ENCODE measurements at places on chromosomes 5 and 9.

GRCh38 chr9:136714096-136714892 is 1.9 kb downstream of the DIPK1B start:
- DNase-seq = no peak

- DNase-seq = no peak
Observed at GRCh38 chr5:131084436-131084835, 80.6 kb downstream of the HINT1 start.

GRCh38 chr5:169301986-169302385 is 1.0 kb upstream of the SLIT3 start:
- DNase-seq = no peak

DNA sequence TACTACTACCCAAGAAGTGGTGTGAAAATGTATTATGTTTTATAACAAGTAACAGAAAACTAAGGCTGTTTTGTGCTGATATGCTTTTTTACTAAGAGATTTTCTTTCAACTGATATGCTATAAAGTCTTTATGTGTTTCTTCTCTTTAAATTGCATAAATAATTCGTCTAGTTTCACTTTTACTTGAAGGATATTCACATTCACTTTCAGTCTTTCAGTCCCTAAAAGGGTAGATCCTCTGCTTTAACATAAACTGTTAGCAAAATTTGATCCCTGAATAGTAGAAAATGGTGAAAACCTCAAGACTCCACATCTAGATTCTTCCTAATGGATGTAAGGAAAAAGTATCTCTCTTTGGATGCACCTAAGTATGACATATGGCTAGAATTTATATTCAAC is 69.0 kb upstream of the FST start:
- no peak for DNase-seq

DNA sequence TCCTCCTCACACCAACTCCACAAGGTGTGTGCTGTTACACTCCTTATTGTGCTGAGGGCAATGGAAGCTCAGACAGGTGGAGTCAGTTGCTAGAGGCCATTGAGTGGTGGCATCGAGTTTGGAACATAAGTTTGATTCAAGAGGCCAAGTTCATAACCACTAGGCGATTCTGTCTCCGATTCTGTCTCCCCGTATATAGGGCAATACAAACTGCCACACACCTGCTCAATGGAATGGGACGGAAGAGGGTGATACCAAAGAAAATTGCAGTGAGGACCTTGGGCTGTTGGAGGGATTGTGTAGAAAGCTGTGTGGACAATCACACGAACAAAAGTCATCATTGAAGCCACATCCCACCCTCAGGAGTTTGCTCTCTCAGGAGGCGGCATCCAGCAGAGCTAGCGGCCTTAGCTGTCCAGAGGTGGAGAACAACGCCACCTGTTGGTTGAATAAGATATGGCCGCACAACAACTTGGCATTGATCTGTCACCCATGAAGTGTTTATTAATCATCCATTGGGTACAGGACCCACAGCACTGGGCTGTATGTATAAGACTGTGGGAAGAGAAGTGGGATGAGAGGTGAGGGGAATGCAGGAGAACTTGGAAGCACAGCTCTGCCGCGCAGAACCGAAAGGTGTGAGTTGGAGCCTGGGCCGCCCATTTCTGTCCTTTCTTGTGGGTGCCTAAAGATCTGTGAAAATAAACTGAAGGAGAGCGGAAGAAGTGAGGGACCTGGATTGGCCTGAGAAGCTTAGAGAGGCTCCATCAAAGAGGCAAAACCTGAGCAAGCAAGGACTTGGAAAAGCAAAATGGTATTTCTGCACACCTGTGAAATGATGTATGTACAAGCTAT is 16.1 kb upstream of the NEUROG1 start:
- no peak for DNase-seq

GRCh38 chr9:114261026-114261425 is 61.9 kb upstream of the ORM1 start:
- DNase-seq = no peak

DNA sequence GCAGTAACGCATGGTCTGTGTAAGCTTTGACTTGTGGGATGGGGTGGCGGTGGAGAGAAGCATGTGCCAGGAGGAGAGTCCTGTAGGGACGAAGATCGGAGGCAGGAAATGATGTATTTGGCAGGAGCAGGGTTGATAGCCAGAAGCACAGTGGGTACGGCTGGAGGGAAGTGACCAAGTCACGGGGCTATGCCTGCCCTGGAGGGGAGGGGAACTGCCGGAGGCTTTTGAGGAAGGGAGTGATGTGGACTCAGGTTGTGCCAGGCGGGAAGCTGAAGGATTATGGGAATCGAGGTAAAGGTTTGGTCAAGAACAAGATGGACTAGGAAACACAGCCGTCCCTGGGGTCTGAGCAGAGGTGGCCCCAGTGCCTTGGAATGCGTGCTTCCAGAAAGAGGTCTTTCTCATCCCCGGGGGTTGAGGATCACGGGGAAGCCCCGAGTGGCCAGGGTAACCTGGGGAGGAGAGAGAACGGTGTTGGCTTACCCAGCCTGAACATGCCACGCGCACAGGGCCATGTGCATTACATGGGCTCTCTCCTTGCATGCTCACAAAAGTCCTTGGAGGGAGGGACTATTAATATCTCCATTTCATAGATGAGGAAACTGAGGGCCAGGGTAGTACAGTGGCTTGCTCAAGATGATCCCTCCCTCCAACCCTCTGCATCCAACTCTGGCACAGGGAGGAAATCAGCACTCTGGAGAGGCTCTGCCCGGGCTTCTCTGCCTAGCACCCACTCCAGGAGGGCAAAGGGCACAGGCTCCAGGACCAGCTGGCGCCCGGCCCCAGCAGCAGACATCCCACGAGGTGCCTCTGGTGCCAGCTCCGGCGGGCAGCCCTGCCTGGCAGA is 253.8 kb downstream of the PBX3 start:
- no peak for DNase-seq

GRCh38 chr5:109589986-109590385 is 99.7 kb upstream of the MAN2A1 start:
- no peak for DNase-seq

DNA sequence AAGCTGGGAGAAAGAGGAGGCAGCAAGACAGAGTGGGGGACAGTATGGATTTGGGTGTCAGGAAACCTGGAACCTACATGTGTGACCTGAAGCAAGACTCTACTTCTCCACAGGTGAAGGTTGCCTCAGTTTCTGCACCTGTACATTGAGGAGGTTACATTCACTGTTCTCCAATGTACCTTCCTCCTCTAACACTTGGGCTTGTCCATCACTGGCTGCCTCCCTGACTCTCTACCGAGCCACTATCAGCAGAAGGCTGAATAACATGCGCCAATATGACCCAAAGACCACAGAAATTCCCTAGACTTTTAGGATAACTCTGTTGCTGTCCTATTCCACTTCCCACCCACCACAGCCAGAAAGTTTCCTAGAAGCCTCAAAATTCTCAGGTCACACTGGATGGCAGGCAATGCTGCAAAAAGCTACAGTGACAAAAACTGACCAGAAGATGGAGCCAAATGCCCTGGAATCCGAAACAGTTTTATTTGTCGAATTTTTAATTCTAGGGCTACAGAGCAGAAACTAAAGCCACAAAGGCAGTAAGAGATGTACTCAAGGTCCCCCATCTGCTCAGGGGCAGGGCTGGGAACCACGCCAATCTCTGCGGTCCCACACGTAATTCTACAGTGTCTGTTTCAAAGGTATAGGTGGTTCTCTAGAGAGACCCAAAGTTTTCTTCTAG is 64.4 kb downstream of the FAM114A2 start:
- DNase-seq = peak; percentile 24

- DNase-seq = no peak
Observed at GRCh38 chr9:85536514-85536913, 205.2 kb downstream of the AGTPBP1 start.

- no peak for DNase-seq
Observed at GRCh38 chr5:108772626-108773025, 24.9 kb downstream of the FER start.

DNA sequence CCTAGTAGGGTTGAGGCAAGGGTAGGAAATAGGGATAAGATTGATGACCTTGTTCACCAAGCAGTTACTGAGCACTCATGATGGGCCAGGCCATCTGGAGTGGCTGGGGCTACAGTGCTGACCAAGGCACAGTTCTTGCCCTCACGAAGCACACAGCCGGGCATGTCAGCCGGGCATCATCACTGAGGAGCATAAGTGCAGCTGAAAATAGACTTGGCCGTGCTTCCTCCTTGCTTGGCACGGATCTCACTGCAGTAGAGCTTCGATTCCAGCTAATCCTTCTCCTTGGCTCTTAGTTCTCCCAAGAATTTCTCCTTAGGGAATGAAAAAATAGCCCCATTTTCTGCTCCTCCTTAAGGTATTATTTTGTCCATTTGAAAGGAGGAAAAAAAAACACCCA is 116.6 kb downstream of the NMUR2 start:
- no peak for DNase-seq

- DNase-seq = no peak
Observed at GRCh38 chr5:172010278-172010677, 3.8 kb upstream of the FBXW11 start.

Data from SK-N-MC (cell line).